ENCODE measurements at places on chromosomes 7 and 10.

DNA sequence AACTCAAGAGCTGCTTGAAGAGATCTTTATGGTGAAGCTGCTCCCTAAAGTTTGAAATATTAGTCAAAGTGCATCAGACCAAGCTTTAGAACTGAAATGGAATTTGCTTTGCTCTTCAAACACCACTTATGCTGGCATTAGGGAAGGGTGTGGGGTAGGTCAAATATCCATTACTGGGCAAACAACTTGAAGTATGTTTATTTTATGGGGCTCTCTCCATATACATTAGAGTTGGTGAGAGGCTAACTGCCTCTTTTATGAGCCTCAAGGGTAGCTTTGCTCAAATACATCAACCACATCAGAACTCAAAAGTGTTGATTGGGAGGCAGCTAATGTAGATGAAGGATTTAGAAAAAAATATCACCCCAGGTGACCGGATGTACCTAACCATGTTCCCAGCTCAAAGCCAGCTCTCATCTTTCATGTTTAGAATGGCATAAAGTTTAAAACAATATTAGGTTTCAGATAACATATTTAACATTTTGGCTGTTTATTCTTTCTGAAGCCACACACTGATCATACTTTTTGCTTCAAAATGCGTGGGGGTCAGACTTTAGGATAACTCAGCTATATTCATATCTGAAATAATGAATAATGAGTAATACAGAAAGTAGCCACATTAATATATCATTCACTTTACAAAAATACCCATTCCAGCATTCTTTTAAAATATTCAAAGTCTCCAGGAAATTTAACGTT lies 318.6 kb downstream of the PTEN start:
- DNase-seq: no peak

DNA sequence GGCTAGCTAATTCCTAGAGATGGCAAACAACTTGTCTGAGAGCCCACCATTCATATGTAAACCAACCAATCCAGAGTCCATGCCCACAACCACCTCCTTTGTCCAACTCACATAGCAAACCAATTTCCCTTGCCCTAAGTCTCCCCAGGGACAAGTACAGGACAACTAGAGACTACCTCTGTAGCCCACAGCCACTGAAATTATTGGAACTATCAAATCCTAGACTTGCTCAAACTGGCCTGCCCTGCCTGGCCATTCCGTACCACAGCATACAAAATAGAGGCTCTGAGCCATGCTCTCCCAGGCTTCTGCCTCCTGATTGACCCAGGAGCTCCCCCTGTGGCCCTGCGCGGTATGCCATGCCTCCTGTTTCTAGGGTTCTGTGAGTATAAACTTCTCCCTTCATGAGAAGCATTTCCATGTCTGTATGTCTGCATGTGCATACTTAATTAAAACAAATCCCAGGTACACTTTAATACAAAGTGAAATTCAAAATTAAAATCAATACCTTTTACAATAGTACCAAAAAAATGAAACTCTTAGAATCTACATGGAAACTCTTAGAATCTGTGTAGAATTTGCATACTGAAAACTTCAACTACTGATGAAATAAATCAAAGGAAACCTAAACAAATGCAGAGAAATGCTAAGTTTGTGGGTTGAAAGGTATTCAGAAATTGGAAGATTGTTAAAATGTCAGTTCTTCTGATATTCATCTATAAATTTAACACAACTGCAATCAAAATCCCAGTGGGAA lies 4.0 kb upstream of the HECW1 start:
- peak; percentile 33 for DNase-seq

- no peak for DNase-seq
These were observed 125.7 kb upstream of the ZNF438 start for GRCh38 chr10:31157123-31158010.

DNA sequence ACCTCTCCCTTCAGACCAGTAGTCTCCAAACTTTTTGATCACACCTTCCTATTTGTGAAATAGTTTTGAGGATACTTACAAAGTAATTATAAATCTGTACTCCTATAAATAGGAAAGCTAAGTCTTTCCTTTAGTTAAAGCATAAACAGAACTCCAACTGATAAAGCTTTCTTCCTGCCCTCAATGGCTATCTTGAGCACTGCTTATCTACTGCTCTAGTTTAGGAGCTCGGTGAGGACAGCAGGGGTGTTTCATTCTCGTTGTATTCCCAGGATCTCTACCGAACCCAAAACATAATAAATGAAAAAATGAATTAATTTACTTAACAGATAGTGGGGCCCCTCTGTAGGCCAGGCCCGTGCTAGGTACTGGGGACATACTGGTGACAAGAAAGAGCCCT lies 17.7 kb downstream of the SORBS1 start:
- no peak for DNase-seq

- DNase-seq: no peak
These were observed 113.2 kb downstream of the GRID1 start for GRCh38 chr10:86253091-86254072.

GRCh38 chr10:61286686-61287085 lies 166.5 kb downstream of the TMEM26 start:
- DNase-seq: no peak

- DNase-seq: no peak
These were observed 5.2 kb upstream of the MOGAT3 start for GRCh38 chr7:101205901-101206664.

- no peak for DNase-seq
These were observed 24.0 kb upstream of the BMPER start for GRCh38 chr7:33881316-33881715.

GRCh38 chr7:40419806-40420205 lies 285.0 kb downstream of the SUGCT start:
- DNase-seq: no peak

GRCh38 chr7:148379677-148380076 lies 210.9 kb upstream of the C7orf33 start:
- no peak for DNase-seq

GRCh38 chr7:1925973-1926907 lies 256.2 kb downstream of the ELFN1 start:
- no peak for DNase-seq

DNA sequence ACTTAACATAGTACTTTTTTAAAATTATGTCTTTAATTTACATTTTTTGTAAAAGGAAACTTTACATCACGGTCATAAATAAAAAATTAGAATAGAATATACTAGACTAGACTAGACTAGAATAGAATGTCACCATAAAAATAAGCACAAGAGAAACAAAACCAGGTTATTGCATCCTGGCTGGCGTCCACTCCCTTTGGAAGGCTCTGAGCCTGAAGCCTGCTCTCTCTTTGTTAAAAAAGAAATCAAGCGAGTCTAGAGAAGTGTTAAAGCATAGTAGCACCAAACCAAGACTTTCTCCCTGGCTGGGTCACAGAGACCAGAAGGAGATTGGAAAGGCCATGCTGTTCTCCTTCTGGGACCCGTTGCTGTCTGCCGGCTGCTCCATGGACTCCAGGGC lies 104.6 kb downstream of the C10orf105 start:
- no peak for DNase-seq

DNA sequence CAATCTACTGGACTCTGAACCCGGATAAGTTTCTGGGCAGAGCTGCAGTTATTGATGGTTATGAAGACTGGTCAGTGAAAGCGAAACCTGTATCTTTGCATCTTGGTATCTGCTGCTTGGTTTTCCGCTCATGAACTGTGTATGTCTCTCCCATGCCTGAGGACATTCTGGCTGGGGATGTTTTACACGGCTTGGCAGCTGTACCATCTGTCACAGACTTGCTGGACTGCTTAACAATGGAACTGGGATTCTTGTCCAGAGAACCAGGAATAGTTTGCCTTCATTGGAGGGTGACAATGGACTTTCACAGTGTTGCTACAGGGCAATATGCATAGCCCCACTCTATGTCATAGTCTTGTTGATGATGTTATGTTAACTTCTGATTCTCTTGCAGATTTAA lies 119.9 kb upstream of the TMEM106B start:
- DNase-seq: no peak

GRCh38 chr7:142855756-142856564 lies 1.1 kb downstream of the EPHB6 start:
- no peak for DNase-seq

- DNase-seq: no peak
These were observed 20.7 kb downstream of the MDFIC start for GRCh38 chr7:114942446-114943175.

Data from stimulated activated CD4-positive, alpha-beta T cell treated with anti-CD3 and anti-CD28 coated beads, Interleukin-12 subunit alpha, Interleukin-12 subunit beta, amount 100 ng/mL, for 48 hours (primary cell).